ENCODE measurements at places on chromosomes 5 and 9. TPM values are rescaled to one million over a fixed set of nuclear protein-coding genes. Genes with fewer than 3 reads are reported as not detected.

- DNase-seq: no peak
Measured at GRCh38 chr5:57429513-57430120, 53.0 kb downstream of the ACTBL2 start.

- no peak for DNase-seq
Measured at GRCh38 chr5:8765886-8766285, 780.0 kb downstream of the SEMA5A start.

GRCh38 chr5:134226441-134227192, 744 bp upstream of the PPP2CA start:
- no peak for DNase-seq

DNA sequence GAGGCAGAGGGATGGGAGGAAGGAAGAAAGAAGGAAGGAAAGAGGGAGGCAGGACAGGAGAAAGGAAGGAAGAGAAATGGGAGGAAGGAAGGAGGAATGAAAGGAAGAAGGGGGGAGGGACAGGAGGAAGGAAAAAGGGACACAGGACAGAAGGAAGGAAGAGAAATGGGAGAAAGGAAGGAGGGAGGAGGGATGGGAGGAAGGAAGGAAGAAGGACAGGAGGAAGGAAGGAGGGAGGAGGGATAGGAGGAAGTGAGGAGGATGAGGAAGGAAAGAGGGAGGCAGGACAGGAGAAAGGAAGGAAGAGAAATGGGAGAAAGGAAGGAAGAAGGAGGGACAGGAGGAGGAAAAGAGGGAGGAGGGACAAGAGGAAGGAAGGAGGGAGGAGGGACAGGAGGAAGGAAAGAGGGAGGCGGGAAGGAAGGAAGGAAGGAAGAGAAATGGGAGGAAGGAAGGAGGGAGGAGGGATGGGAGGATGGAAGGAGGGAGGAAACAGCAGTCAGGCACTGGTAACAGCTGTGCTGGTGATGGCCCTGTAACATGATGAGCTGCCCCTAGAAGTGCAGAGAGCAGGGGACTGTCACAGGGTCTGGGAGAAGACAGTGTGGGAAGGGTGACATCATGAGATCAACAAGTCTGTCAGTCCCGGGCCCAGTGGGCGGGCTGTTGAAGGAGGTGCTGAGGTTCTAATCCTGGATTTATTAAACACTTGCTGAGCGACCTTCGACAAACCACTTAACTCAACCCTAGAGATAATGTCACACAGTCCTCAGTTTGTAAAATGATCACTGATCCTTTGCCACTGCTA, 10.7 kb upstream of the IRX1 start:
- no peak for DNase-seq

DNA sequence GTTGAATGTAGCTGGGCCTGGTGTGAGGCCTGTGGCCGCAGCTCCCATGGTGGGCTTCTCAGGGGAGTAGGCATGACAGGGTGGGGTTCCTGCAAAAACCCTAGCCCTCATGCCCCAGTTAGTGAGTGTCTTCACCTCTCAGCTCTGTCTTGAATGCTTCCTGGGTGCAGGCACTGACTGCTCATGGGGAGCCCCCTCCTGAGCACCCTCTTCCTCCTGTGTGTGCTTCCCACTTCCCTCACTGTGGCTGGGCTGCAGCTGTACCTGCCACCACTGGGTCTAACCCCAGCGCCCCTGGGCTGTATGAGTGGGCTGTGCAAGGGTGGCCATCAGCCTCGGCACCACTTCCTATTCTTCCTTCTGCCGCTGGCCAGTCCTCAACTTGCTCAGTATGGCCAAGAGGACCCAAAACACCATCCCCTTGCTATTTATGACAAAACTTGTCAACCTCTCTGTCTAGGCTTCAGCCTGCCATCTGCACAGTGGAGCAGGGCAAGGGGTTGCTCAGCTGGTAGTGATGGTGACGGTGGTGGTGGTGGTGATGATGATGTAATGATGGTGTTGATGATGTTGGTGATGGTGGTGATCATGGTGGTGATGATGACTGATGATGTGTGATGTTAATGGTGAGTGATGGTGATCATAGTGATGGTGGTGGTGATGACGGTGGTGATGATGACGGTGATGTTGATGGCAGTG, 67.5 kb downstream of the RXRA start:
- no peak for DNase-seq

DNA sequence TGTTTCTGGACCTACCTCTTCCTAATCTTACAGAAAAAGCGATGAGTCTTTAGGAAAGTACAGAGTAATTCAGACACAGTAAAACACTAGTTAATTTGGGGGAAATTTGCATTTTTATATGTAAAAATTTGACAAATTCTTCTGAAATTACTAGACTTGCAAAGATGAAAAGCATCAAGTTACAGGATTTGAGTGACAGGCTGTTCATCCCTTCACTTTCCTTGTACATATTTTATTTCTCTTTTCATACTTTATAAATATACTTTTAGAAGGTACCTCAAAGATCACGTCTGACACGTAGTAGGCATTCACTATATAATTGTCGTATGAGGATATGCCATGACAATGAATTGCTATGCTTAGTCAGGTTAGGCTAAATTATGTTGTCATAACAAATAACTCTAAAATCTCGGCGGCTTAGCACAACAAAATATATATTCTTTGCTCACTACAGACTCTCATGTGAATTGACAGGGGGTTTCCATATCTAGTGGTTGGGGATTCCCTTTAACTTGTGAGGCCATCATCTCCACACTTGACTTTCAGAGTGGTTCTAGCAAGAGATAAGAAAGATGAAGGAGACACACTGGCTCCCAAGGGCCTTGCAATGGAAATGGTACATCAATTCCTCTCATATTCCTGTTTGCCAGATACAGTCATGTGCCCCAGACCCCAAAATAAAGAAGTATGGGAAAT, 154.1 kb upstream of the TUT7 start:
- DNase-seq: no peak

DNA sequence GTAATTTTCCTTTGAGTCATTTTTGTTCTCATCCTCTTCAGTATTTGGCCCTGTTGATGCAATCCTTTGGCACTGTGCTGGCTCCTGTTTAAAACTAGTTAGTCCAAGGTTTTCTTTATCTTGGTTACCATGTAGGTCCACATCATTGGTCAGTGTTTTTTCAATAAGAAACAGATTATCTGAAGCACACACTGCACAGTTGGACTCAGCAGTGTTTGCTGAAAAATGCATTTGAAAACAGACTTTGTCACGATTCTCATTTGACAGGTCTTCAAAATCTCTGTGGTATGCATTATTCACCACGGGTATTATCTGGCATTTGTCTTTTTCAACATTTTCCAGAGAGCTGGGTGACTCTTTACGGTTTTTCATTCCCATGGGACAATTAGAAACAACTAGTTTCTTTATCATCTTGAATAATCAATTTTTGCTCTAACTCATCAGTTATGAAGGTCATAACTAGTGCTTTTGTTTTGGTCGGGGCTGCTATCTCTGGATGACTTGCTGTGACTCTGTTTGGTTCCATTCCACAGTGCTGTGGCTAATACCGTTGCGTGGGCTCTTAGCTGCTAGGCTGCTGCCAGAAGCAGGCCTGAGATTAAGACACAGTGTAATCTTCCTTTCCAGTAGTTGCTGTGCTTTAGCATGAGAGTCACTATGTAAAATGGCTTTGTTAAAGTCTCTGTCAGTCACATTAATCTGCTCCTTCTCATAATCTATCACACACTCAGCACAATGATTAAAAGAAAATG, 36.2 kb downstream of the NUDT12 start:
- DNase-seq: no peak

GRCh38 chr5:56735849-56736641, 79.3 kb upstream of the MAP3K1 start:
- peak; percentile 68 for DNase-seq

DNA sequence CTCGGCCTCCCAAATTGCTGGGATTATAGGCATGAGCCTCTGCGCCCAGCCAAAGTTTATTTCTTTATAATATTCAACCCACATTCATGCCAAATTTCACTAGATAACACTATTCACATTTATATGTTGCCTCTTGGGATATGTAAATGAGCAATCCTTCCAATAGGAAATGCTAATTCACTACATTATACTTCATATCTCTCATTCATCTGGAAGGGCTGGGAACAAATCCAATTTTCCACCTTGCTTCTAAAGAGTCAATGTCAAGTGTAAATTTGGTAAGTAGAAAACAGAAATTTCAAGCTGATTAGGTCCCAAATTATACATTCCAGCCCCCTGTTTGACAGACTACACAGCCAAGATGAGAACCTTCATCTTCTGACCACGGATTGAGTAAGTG, 385.5 kb downstream of the GLIS3 start:
- DNase-seq: no peak

- DNase-seq: no peak
Measured at GRCh38 chr9:5563886-5564285, 53.6 kb downstream of the PDCD1LG2 start.

DNA sequence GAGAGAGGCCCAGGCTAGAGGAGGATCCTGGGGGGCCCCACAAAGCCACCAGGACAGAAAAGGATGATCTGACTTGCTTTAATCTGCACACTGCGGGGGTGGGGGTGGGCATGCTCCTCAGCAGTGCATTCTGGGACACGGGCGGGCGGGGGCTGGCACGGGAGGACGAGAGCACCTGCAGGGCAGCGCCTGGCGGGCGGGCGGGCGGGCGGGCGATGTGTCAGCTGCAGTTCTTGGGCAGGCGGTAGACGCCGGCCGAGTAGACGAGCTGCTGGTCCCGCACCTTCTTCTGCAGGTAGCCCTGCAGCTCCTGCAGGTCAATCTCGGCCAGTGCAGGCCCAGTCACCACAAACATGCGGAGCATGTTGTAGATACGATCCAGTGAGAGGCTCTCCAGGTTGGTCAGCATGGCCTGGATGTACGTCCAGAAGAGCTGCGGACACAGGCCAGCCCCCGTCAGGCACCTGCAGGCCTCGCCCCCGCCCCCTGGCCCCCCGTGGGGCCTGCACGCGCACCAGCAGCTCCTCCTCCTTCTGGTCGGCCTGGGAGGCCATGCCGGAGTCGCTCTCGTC, 3.0 kb upstream of the TMEM210 start:
- DNase-seq: no peak

DNA sequence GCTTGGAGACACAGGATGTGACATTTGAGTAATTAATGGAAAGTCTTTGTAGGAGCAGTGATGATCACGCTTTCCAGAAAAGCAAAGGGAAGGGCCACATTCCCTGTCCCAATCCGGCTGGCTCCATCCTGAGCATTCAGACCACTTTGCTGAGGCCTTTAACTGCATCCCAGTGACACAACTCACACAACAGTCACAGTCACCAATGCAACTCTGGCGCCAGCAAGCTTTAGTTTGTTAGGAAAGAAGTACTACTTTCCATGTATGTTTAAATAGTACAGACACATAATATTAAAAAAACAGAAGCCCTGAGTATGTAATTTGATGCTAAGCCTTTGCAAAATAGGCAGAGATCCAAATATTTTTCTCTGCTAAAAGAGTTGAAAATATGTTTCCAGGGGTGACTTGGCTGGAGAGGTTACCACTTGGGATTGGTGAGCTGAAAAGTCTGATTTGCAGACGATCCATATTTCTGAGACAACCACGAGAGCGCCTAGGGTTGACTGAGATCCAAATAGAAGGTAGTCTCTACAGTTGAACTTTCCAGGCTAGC, 31.7 kb upstream of the GAS1 start:
- DNase-seq: no peak

GRCh38 chr5:138082033-138082432, 1.8 kb upstream of the WNT8A start:
- DNase-seq: no peak

DNA sequence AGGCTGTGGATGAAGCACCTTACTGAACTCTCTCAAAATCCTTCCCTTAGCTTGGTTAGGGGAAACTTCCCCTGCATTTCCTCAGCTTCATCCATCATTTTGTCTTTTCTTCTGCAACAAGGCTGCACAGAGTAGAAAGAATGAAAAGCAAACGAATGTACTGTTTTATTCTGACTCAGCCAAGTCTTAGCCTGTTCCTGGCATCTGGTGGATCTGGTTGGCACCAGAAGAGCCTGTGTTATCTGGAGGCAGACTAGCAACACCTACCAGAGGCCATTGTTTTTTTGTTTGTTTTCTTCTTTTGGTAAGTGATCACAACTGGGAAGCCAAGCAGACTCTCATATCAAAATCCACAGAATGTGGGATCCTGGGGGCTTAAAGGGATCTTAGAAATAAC, 200.7 kb downstream of the FANCC start:
- no peak for DNase-seq

DNA sequence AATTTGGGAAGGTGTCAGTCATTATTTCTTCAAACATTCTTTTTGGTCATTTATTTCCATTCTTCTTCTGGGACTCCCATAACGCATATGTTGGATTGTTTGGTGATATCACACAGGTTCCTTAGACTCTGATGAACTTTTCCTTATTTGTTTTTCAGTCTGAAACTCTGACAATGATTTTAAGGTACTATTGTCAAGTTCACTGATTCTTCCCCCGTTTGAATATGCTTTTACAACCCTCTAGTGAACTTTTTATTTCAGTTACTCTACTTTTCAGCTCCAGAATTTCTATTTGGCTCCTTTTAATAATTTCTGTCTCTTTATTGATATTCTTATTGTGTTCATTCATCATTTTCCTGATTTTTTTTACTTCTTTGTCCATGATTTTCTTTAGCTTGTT, 92.5 kb upstream of the RORB start:
- DNase-seq: no peak

- DNase-seq: no peak
Measured at GRCh38 chr5:93582677-93583438, at the start of gene NR2F1. Gene NR2F1 (plus strand): TSS chr5:93583222. CDS start chr5:93585024, 1,802 bp downstream.

DNA sequence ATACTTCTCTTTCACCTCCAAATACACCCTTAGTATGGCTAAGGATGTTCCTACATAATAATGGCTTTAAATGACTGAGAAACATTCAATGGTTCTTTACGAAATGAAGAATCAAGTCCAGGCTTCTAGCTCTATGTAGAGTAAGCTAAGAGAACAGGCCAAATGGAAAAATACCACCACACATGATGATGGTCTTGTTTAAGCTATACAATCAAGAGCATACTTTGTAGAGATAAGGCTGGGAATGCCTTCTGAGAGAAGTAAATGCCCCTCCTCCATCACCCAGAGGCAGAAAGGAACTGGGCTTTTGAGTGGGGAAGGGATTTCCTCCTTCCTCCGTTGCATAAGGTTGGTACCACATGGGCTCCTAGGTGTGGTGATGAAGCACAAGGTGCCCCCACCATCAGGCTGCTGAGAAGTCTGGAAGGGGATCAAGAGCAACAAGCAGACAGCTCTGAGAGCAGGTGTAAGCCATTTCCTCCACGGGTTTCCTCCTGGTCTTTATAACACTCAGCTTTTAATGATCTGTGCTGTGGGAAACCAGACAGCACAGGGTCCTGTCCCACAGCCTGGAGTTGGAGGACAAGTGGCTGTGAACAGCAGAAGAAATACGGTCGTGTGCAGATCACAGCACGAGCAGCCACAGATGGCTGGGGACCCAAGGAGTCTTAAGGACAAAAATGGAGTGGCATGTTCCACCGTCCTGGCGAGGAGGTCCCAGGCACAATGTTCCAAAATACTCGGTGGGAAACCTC, 396.9 kb downstream of the CTNND2 start:
- DNase-seq: no peak

- no peak for DNase-seq
Measured at GRCh38 chr9:13524245-13524644, 244.8 kb upstream of the MPDZ start.

CARTPT gene
- total RNA-seq: not detected

S1PR3 gene
- total RNA-seq: 3.4 TPM

GARNL3 gene
- total RNA-seq: 3.3 TPM

GTF3C5 gene
- total RNA-seq: 92.3 TPM

GCNT4 gene
- total RNA-seq: 0.70 TPM

GFRA3 gene
- not detected for total RNA-seq

DNAJA1 gene
- total RNA-seq: 328 TPM

FAM78A gene
- 51.6 TPM for total RNA-seq

RUSC2 gene
- 6.9 TPM for total RNA-seq

SAP30L gene
- total RNA-seq: 37.7 TPM

Measured in activated CD4-positive, alpha-beta T cell treated with anti-CD3 and anti-CD28 coated beads, Interleukin-2, amount 10 ng/mL, durations not matched to agents 24 days and 14 days (primary cell).